ENCODE measurements at places on chromosomes 4 and X. TPM values are rescaled to one million over a fixed set of nuclear protein-coding genes. Genes with fewer than 3 reads are reported as not detected.

GRCh38 chrX:116756958-116757357 lies 294.2 kb upstream of the CT83 start:
- no peak for DNase-seq

SCD5 gene
- total RNA-seq: 27.2 TPM

GRCh38 chr4:80180743-80181142 lies 16.6 kb upstream of the PRDM8 start:
- no peak for DNase-seq

GRCh38 chrX:10083809-10084208 lies 73.0 kb upstream of the CLCN4 start:
- no peak for DNase-seq

DNA sequence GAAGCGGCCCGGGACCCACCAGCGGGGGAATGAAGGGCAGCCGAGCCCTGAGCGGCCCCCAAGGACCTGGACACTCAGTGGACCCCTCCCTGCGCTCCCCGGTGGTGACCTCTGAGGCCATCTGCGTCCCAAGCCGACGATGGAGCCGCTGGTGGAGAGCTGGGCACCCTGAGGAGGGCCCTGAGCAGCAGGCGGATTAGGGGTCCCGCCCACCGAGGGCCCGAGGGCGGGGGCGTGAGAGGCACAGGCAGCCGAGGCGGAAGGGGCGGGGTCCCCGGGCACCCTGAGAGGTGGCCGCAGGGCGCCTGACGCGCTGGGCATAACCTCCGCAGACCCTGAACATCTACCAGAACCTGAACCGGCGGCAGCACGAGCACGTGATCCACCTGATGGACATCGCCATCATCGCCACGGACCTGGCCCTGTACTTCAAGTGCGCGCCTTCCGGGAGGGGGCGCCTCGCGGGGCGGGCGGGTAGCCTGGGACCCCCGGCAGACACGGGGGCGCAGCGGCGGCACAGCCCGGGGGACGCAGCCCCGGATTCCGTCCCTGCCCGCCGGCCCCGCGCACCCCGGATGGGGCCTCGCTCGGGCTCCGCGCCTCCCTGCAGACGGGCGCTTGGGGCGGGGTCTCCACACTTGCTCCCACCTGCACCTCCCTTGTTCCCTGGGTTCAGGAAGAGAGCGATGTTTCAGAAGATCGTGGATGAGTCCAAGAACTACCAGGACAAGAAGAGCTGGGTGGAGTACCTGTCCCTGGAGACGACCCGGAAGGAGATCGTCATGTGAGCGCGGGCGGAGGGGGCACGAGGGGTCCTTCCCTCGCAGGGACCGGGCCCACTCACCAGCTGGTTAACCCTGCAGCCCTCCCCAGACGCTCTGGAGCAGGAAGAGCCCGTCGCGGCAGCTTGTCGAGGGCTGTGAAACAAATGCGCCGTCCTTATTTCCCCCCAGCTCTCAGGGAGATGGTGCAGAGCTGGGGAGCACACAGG lies 10.3 kb downstream of the ATP5ME start:
- DNase-seq: peak; percentile 74

- no peak for DNase-seq
These were observed 186.2 kb downstream of the STIM2 start for GRCh38 chr4:27046851-27047250.

- no peak for DNase-seq
These were observed 26.4 kb upstream of the AKAP17A start for GRCh38 chrX:1564750-1565683.

UCHL1 gene
- 23.6 TPM for total RNA-seq

All from umbilical cord (tissue), 2 donors.